Placental pericyte (primary cell): ENCODE measurements at places on chromosomes 4 and X. TPM values are rescaled to one million over a fixed set of nuclear protein-coding genes. Genes with fewer than 3 reads are reported as not detected.

Gene FGF5
- 2.8 and 32.5 TPM in 2 replicates for total RNA-seq

Gene VEGFD
- total RNA-seq: 0.14 TPM in 1 of 2 replicates, not detected in the other

Gene SHROOM2
- total RNA-seq: 1.8 and 6.7 TPM in 2 replicates

Gene NLGN3
- 0.14 and 0.22 TPM in 2 replicates for total RNA-seq

Gene TLL1
- under 0.01 and 0.22 TPM in 2 replicates for total RNA-seq

Gene MAGEA11
- total RNA-seq: not detected in 2 replicates

Gene LAMTOR3
- 24.7 and 47.4 TPM in 2 replicates for total RNA-seq

Gene DCLK2
- 7.0 and 8.3 TPM in 2 replicates for total RNA-seq

Gene BOD1L1
- 27.5 and 31.7 TPM in 2 replicates for total RNA-seq

Gene TENM3
- total RNA-seq: 23.0 and 74.2 TPM in 2 replicates

Gene FDCSP
- not detected in 2 replicates for total RNA-seq

Gene CT47B1
- total RNA-seq: not detected in 2 replicates

Gene SPATA18
- total RNA-seq: 19.9 and 24.5 TPM in 2 replicates

Gene CFAP99
- total RNA-seq: under 0.01 TPM in 2 replicates

Gene EGF
- 0.22 and 1.6 TPM in 2 replicates for total RNA-seq

Gene GPR78
- 0.14 and 1.3 TPM in 2 replicates for total RNA-seq

Gene NHS
- total RNA-seq: 0.66 and 5.3 TPM in 2 replicates

Gene NKAP
- total RNA-seq: 4.0 and 6.3 TPM in 2 replicates

Gene AFM
- not detected in 2 replicates for total RNA-seq

Gene FGG
- not detected in 2 replicates for total RNA-seq

Gene SH3D19
- total RNA-seq: 3.5 and 31.4 TPM in 2 replicates

Gene UGT2B10
- not detected in 2 replicates for total RNA-seq

Gene KCNE5
- total RNA-seq: 0.22 and 1.3 TPM in 2 replicates

Gene FRAS1
- 0.57 and 13.8 TPM in 2 replicates for total RNA-seq

Gene RWDD4
- total RNA-seq: 9.4 and 24.9 TPM in 2 replicates

Gene FRMPD4
- 3.0 and 14.0 TPM in 2 replicates for total RNA-seq

Gene TMEM156
- 2.2 and 3.7 TPM in 2 replicates for total RNA-seq

Gene NDNF
- 0.43 TPM in 1 of 2 replicates, not detected in the other for total RNA-seq

Gene FGF13
- 0.14 TPM in 1 of 2 replicates, not detected in the other for total RNA-seq

Gene COQ2
- 7.9 and 12.2 TPM in 2 replicates for total RNA-seq

Gene ASB12
- not detected in 2 replicates for total RNA-seq

Gene FGFBP1
- not detected in 2 replicates for total RNA-seq

Gene HPGDS
- total RNA-seq: under 0.01 TPM in 1 of 2 replicates, not detected in the other

Gene CRLF2
- not detected in 2 replicates for total RNA-seq

Gene CSAG3
- not detected in 2 replicates for total RNA-seq
